Lower leg skin (tissue), 4 donors: ENCODE measurements at places on chromosomes 11 and 22. TPM values are rescaled to one million over a fixed set of nuclear protein-coding genes. Genes with fewer than 3 reads are reported as not detected.
A peak's percentile ranks its signal among the peaks of the same experiment; 100 is the strongest.

The WNT7B gene
- 37.9 TPM for total RNA-seq

The TPP1 gene
- 55.1 TPM for total RNA-seq

DNA sequence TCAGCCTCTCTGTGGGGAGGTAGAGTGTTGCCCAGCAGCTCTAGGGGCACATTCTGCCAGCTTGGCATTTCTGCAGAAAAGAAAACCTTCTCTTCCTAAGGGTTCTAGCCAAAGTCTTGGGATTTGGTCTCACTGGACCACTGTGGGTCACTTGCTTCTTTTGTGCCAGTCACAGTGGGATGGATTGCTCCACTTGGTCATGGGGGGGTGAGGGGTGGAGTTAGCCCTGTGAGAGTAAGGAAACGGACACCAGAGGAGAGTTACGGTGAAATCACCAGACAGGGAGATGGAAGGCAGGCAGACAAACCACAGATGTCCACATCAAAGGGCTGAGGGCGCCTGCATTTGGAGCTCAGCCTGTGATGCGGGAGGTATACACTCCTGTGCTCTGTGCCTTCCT lies 10.8 kb downstream of the SGSM1 start:
- DNase-seq = no peak

DNA sequence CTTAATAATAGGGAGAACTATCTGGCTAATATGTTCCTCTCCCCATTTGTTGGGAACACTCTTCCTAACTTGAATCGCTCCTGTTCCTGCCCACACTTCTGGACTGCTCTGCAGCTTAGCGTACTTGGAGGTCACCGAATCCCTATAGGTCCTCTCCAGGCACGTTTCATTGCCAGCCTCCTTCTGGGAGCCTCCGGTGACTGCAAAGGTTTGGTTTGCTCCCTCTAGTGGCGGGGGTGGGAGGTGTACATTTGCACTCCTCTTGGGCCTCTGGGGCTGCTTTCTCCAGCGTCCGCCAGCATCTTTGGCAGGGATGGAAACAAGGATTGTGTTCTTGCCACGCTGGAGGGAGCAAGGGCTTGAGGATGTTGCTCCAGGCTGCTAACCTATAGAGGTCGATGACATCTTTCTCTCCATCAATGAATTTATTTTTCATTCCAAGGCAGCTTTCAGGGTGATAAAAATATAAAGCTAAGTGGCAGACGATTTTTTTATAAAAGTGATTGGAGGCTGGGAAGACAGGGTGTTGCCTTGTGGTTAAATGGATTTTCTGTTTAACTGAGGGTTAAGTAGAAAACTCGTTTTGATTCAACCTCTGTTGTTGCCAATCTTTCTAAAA lies 48.7 kb downstream of the TSPAN18 start:
- no peak for DNase-seq

GRCh38 chr22:17678817-17679385 lies 40.3 kb downstream of the BCL2L13 start:
- DNase-seq = no peak

DNA sequence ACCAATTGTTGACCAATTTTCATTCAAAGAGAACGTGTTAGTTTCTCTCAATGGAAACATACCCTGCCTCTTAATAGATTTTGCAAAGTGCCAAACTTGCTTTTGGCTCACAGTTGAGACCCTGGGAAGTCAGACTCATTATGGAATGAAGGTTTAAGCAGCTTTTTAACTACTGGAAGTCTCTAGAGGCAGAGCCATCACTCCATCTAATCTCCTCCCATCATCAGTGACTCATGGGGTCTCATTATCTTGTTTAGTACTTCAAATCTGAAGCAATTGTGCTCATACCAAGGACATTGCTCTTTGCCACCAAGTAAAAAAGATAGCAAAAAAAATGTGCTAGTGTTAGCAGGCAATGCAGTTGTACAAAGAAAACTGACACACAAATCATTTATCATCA lies 537.1 kb upstream of the LRRC4C start:
- DNase-seq = no peak

DNA sequence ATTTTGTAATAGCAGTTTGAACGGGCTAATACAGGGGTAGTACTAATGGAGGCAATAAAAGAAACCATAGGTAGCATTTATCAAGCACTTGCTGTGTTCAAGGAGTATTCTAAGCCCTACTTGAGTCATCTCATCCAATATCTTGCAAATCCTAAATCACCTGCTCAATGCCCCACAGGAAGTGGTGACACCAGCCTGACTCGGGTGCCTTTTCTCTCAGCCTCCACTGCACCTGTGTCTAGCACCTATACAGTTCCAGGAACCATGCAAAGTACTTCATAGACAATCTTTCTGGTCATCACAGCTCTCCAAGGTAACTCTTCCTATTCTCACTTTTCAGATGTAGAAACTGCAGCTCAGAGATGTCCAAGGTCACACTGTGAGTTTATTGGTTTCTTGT lies 98.0 kb downstream of the PRR5L start:
- no peak for DNase-seq

DNA sequence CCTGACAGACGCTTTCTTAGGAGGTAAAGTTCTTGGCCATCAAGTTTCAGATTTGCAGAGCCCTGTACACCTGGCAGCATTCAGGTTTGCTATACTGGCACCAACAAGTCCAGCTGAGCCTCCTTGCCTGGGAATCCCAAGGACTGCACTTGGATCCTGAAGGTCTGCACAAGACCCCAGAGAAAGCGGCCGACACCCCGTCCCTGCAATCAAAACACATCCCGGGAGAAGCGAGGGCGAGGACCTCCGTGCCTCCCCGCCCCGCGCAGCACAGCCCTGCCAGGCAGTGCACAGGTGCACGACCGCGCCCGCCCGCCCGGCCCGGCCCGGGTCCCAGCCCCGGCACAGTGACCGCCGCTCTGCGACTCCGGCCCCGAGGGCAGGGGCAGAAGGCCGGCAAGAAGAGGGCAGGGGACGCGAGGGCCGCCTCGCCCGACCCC lies 559 bp downstream of the MRTFA start:
- no peak for DNase-seq

GRCh38 chr22:28923826-28924732 lies 40.7 kb downstream of the ZNRF3 start:
- DNase-seq = peak; percentile 34

DNA sequence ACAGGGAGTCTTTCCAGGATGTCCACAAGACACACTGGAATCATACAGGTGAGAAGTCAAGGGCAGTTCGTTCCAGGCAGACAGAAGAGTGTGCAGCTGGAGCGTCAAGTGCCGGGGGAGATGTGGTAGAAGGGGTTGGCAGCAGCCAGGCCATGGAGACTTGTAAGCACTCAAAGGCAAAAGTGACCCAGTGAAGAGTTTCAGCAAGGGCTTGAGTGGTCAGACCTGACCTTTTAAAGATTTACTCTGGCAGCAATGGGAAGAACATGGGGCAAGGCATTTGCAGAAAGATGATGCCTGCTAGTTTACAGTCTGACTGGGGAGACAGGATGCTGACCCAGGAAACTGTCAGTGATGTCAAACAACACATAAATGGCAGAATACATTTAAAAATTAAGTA lies 29.0 kb downstream of the P4HA3 start:
- DNase-seq = no peak

DNA sequence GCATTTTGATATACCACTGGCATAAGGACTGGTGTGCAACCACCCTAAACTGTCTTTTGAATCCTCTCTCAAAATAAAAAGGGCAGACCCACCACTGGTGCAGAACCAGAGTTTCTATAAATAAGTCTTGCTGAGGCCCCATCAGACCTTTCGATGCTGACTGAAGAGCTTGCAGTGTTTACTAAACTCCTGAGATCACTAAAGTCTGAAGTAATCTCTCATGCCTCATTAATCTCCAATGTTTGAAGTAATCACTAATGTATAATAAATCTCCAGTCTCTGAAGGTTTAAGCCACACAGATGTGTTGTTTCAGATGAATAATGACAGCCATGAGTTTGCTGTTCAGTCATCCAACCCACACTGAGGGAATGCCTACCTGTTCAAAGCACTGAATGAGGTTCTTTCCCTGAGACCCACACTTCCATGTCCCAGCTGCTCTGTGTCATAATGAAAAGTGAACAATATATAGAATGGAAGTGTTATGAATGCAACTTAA lies 50.6 kb upstream of the DEUP1 start:
- DNase-seq = no peak

GRCh38 chr22:44145544-44145943 lies 35.2 kb upstream of the PARVG start:
- no peak for DNase-seq

DNA sequence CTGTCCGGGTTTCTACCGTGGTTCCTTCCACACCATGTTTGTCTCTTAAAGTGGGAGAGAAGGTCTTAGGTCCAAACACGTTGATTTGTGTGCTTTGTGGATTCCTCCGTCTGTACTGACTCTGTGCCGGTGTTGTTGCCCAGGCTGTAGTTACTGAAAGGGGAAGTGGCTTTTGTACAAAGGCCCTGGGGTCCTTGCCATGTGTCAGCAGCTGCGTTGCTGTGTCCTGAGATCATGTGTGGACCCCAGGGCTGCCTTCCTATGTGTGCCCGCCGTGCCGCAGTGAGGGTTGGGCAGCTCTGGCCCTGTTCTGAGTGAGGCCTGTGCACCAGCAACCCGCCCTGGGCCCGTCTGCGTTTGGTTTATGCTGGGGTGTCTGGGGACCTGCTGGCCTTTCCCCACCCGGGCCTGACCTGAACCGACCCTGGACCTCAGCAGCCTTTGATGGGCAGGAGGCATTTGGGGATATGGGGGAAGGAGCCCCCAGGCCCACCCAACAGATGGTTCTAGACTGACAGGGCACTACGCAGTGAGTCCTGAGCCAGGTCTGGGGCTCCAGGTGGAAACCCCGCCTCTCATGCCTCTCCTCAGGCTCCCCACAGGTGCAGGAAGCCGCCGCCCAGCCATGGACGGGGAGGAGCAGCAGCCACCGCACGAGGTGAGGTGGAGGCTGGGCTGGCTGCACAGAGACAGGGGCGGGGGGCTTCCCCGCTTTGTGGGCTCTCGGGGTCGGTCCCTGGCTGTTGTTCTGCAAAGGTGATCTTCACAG lies 6.9 kb downstream of the TRABD start:
- no peak for DNase-seq

DNA sequence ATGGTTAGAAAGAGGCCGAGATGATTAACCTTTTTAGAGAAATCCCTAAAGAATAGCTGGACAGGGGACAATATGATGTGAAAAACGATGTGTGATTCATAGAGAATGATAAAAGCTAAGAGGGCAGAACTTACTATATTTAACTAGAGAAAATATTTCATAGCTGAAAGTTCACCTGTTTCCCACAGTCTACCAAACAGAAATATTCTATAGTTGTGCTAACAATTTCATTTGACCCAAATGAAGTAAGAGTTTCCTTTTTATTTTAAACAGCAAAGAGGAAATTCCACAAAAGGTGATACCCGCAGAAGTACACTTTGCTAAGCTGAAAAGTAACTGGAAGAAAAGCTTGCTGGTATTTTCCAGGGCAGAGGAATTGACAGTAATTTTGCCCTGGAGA lies 26.7 kb downstream of the ALKBH8 start:
- DNase-seq = no peak

- DNase-seq = no peak
Observed at GRCh38 chr11:12771875-12772274, 97.7 kb downstream of the TEAD1 start.

DNA sequence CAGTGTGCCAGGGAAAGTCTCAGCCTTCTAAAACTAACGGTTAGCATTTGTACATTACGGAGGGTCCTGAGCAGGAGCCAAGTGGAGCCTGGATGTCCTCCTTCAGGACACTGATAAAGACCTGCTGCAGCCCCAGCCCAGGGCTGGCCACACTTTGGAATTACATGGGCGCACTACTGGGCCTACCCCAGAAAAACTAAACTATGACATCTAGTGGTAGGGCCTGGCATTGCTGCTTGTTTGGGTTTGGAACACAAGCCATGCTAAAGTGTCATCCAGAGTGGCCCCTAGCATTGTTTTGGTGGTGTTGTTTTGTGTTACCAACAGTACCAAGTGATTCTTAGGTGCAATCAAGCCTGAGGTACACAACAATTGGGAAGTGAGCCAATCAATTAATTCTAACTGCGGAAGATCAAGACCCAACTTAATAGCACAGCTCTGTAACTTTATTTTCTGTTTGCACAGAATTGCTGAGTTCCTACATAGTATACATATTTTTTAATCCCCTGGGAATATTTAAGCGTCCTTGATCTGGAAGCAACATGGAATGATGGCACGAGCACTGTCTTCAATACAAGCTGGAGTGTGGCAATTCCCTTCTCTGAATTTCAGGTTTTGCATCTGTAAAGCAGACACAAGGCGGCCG lies 340.7 kb downstream of the LARGE1 start:
- DNase-seq = peak; percentile 34
